Ammon's horn (tissue), 1 donor: ENCODE measurements at places on chromosomes 2 and 18.

- no peak for DNase-seq
Measured at GRCh38 chr18:47531717-47532116, 280.3 kb upstream of the SKOR2 start.

DNA sequence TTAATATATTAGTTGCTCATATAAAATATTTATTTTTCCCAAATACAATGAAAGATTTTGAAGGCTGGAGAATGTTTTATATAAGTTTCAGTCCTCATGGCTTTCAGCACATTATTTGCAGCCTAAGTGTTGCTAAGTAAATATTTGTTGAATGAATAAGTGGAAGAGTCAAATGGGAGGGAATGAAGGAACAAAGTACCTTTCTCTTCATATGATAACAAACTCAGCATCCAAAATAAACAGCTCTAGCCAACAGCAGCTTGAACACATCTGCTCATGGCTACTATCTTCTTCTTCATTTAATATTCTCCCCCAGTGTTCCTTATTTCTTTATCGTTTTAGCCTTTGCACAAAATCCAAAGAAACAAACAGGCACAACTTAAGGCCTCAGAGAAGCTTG is 385.2 kb upstream of the PIK3C3 start:
- no peak for DNase-seq

GRCh38 chr2:238720232-238720672 is 127.6 kb upstream of the TWIST2 start:
- no peak for DNase-seq

GRCh38 chr18:46169464-46169941 is 65.3 kb downstream of the HAUS1 start:
- no peak for DNase-seq

GRCh38 chr2:177474998-177475397 is 82.4 kb downstream of the AGPS start:
- DNase-seq: no peak

- DNase-seq: no peak
Measured at GRCh38 chr18:33181016-33181415, 259.5 kb downstream of the CCDC178 start.

DNA sequence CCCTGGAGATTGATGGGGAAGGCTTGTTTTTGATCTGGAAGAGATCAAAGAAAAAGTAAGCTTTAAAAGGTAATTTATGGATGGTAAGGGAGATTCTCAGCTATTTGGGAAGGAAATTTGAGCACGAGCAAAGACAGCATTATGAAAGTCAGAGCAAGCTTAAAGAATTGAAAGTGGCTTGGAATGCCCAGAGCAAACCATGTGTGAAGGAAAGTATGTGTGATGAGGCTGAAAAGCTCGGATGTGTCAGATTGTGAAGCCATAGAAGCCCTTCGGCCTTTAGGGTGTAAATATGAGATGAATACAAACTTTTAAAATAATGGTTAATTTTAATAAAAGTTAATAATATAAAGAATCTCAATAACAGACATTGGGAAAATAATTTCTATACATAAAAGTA is 377.4 kb upstream of the DSEL start:
- no peak for DNase-seq

DNA sequence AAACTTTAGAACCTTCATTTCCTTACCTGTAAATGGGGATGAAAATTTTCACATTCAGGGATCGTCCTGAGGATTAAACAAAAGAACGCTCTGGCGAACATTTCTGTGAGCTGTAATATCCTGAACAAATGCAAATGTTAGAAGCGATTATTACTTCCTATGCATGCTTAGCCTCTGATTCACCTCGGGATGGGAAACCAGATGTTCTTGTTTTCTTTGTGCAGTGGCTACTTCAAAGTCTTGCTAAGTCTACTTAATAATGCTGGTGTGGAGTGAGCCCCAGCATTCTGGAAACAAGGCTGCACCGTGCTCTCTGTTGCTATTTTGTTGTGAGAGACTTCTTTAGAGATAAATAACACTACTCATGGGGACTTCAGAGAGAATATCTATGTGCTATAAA is 119.1 kb upstream of the PELI1 start:
- DNase-seq: no peak

DNA sequence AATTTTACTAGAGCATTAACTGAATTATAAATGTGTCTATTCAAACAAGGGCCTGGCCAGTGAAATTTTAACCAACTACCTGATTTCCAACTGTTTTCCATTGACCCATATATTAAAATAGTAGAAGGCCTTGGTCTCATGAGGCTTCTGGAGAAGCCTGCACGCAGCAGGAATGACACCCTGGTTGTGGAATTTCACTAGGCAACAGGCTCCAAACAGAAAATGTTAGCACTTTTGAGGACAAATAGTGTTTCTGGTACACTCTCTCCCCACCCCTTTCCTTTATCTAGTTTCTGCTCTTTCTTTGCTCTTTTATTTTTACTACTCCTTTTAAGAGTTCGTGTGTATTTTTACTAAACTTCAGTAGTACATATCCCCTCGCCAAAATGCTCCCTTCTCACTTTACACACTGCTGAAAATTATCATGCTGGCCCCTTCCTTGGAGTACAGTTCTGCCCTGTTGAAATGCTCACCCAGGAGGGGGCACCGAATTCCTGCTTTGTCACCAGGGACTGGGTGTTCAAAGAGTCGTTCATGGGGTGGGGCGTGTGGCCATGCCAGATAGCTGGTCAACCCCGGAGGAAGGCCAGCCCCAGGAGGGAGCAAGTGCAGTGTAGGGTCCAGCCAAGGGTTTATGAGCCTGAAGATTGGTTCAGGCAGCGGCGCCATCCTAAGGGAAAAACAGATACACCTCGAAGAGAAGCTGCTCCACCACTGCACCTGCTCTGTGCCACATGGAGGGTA is 22.1 kb upstream of the COL6A3 start:
- DNase-seq: peak; percentile 36

GRCh38 chr2:72780477-72780876 is 45.4 kb downstream of the EXOC6B start:
- peak; percentile 55 for DNase-seq

GRCh38 chr18:3541549-3542386 is 91.8 kb downstream of the TGIF1 start:
- no peak for DNase-seq

- DNase-seq: no peak
Measured at GRCh38 chr2:71358931-71359671, 27.5 kb downstream of the ZNF638 start.

DNA sequence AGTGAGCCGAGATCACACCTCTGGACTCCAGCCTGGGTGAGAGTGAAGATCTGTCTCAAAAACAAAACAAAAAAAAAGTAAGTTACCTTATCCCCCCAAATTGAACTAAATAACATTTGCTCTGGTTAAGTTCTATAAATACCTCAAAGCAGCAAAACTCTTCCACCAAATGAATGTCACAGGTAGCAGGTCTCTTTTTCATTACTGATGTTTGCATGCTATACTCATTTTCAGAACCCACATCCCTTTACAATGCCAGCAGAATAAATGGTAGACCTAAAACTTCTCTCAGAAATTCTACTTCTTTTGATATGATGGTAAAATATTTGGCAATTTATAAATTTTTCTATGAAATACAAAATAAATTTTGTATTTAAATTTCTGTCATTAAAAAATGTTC is 22.3 kb downstream of the INO80D start:
- no peak for DNase-seq

- DNase-seq: no peak
Measured at GRCh38 chr2:219205165-219205538, 1.4 kb upstream of the ZFAND2B start.

- no peak for DNase-seq
Measured at GRCh38 chr2:177052471-177052870, 160.1 kb upstream of the HNRNPA3 start.

DNA sequence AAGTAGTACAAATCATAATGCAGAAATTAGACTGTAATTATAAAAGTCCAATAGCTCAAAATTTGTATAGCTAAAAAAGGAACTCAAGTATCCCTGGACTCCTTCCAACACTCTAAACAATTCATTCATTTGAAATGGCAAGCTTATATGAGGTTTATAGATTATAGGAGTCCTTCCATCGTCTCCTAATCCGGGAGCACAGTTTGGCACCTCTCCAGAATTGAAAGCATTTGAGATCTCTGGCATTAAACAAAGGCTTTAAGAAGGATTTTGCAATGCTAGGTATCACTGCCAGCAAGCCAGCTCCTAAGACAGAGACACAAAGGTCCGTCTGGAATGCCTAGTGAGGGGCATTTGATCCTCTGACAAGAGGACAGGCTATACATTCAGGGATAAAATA is 90.9 kb downstream of the ACVR1 start:
- DNase-seq: no peak

GRCh38 chr2:174247474-174248186 is 702 bp downstream of the OLA1 start:
- peak; percentile 5 for DNase-seq

DNA sequence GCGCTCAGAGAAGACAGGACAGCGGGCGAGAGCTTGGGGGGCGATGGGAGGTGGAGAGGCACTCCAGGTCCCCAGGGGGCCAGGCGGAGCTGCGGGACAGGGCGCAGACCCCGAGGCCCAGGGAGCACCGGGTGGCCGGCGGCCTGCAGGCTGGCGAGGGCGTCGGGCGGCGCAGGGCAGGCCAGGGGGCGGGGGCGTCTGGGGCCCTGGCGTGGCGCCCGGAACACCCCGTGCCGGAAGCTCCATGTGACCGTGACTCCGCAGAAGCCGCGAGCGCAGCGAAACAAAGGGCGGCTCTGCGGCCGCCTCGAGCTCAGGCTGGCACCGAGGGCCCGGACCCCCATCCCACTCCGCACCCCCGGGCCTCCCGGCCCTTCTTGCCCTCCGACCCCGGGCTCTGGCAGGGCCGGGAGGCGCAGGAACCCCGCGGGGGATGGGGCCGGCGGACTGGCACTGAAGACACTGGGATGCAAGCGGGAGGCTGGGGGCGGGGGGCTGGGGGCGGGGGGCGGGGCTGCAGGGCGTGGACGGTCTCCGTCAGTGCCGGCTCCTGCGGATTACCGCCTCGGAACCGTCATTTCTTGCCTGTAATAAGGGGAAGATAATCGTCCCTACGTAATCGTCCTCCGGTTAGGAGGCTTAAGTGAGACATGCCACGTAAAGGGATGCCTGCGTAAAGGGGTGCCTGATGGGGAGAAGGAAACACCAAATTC is 19.1 kb downstream of the SH2D6 start:
- peak; percentile 86 for DNase-seq

- DNase-seq: no peak
Measured at GRCh38 chr2:229575569-229576315, 138.6 kb downstream of the DNER start.

- peak; percentile 66 for DNase-seq
Measured at GRCh38 chr2:216695401-216695821, at the start of gene IGFBP5. Gene IGFBP5 (minus strand): TSS chr2:216695549. CDS start chr2:216694775, 774 bp downstream.

GRCh38 chr2:24040511-24040910 is 6.7 kb downstream of the WDCP start:
- no peak for DNase-seq

GRCh38 chr2:138494265-138494966 is 7.2 kb upstream of the SPOPL start:
- no peak for DNase-seq

DNA sequence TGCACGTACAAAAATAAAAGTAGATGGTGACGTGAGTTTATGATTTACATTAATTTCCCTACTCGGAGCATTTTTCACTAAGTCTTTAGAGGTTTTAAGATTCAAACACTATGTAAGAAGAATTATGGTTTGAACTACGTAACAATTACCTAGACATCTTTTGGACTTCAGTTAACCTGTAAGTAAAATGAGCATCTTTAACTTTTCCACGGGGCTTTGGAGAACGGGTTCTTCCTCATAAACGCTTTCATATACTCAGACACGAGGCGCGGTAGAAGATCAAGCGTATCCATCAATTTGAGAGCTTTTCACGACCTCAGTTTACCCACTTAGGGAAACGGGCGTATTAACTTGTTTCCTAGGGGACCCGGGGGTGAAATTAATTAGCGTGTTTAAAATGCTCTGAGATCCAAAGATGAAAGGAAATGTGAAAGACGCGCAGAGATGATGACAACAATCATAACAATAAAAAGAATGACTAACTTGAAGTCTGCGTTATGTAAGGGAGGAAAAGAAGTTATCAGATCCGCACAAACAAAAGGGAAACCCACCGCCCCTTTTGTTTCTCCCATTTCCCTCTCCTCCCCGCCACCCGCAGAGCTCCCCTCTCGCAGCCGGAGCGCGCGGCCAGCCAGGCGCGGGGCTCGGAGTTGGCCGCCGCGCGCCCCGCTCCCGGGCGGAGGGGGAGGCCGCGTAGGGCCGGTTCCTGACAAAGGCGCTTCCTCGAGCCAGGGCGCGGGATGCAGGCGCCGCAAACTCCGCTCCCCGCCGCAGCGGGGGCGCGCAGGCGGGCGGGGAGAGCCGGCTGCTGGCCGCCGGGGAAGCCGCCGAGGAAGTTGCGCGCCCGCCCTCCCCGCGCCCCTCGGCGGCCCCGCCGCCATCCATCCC is 807 bp downstream of the PELI1 start:
- DNase-seq: peak; percentile 35

GRCh38 chr18:33584548-33585430 is 6.8 kb downstream of the ASXL3 start:
- peak; percentile 67 for DNase-seq

DNA sequence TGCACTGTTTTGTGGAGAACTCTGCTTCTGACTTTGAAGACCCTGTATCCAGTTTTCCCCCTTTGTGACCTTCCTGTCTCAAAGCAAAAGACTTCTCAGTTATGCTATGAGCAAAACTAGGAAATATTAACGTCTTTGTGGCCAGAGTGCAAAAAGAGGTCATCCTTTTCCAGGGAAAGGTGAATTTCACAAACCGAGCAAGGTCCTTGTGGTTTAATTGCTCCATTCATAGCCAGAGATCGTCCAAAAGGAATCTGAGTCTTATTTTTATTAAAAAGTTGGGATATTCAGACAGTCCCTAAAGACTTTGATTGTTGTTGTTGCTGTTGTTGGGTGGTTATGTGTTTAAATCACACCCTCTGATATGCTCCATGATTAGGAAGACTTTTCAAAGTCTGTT is 77.4 kb downstream of the NAB1 start:
- no peak for DNase-seq

DNA sequence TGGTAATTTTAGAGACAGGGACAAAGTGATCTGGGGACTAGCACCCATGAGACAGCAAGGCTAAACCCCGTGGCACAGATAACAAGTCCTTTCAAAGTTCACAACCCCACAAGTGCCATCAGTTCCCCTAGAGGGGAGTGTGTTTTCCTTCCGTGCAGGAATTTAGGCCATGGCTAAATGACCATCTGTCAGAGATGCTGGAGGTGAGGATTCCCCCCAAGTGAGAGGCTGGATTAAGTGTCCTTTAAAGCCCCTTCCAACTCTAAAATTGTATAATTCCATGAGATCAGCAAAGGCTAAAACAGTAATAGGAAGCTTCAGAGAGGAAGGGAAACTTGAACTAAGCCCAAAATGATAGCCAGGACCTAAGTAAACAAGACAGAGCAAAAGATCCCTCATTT is 8.7 kb downstream of the FEZ2 start:
- DNase-seq: peak; percentile 41

DNA sequence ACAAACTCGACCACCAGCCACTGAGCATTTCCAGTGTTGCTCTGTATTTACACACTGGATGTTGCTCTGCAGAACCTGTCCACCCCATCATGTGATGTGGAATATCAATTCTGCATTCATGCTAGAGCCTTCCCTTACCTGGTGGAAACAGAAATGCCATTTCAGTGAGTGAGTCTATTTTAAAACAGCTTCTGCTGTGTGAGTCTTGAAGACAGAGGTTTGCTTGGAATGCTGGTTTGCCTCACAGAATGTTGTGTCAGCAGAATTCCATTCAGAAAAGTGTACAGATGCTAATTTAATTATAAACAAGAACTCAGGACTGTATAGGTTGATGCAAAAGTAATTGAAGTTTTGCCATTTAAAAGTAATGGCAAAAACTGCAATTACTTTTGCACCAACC is 118.3 kb downstream of the MAP3K20 start:
- DNase-seq: no peak

- peak; percentile 45 for DNase-seq
Measured at GRCh38 chr18:78169174-78169864, 810.3 kb upstream of the SALL3 start.
